ENCODE measurements at places on chromosomes 7 and 10.

GRCh38 chr10:113961182-113962031, 82.3 kb upstream of the ADRB1 start:
- DNase-seq, result no peak

DNA sequence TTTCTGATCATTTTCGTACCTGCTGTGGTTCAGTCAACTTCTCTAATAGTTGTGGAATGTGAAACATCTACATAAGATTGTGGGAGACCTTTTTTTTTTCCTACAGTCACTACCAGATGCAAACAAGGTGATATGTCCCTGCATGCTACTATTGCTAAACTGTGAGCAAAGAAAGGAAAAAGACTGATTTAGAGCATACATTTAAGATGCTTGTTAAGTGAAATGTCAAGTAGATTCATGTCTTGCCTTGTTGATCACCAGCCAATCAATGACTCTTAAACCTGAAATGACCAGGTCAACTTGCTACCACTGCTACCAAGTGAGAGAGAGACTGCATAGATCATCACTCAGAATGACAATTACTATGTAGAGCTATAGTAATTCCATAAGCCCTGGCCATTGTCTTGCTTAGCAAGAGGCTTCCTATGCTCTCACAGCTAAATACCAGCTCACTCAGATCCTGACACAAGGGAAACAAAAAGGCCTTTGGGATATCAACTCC, 84.3 kb upstream of the SKAP2 start:
- no peak for DNase-seq

GRCh38 chr7:40763319-40764287, 628.8 kb downstream of the SUGCT start:
- DNase-seq, result peak; percentile 64

DNA sequence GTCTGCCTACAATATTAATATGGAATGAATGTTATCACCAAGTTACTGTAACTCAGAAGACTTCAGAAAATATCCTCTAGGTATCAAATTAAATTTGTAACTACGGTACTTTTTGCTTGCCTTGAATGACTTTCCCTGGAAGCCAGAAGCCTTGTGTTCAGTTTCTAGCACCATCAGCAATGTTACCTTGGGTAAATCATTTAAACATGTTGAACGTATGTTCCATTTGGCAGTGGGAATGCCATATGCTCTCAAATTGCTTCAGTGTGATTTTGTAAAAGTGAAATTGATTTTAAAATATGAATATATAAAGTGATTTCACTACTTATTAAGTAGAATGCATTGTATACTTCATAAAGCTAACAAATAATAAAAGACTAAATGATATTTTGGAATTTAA, 11.2 kb downstream of the RPA3 start:
- DNase-seq, result no peak

GRCh38 chr7:159109653-159110035, 35.0 kb downstream of the VIPR2 start:
- no peak for DNase-seq

GRCh38 chr7:5429857-5430611, 6.4 kb upstream of the TNRC18 start:
- DNase-seq, result no peak

DNA sequence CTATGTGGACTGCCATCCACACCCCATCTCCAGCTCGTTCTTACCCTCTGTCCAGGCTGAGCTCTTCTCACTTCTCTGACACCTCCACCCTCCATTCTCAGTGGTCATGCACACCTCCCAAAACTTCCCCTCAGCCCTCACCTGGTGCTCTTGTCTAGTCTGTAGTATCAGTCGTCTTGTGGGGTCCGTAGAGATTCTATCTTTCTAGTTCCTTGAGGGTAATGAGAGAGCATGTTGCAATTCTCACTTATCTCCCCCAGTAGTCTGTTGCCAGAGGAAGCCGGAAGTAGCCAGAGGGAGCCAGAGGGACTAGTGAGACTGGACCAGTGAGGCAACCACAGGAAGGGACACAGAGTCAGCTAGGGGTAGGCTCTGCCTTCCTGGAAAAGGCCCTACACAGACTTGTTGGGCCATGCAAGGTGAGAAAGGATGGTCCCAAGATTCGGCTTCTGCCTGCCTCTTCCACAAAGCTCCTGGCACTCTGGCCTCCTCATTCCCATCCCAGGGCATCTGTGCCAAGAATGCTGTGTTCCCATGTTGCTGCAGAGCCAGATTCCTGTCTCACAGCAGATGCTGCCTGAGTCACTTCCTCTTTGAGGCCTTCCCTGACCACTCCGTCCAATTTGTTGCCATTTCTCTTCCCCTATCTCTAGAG, 50.6 kb upstream of the DUSP5 start:
- DNase-seq, result peak; percentile 83

All from GM04503 (cell line).